Activated naive CD4-positive, alpha-beta T cell treated with anti-CD3 and anti-CD28 coated beads, Interleukin-2, amount 50 U/mL, for 16 hours (primary cell): ENCODE measurements at places on chromosomes 7 and 10.

DNA sequence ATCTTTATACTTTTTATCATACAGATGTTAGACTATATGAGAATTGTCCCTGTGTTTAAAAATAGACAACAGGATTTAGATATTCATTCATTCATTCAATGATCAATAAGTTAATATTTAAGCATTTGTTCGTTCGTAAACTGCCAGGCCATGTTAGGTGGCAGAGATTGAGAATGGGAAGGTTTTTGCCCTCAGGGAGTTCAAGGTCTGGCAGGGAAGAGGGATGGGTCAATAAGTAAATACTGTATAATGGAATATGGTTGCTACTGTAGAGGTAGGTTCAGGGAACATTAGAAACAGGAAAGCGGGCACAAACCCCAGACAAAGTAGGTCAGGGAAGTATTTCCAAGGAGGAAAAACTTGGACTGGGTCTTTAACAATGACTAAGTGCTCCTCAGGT lies 64.6 kb downstream of the SEM1 start:
- no peak for DNase-seq

GRCh38 chr10:339038-339391 lies 203.8 kb downstream of the ZMYND11 start:
- no peak for DNase-seq

DNA sequence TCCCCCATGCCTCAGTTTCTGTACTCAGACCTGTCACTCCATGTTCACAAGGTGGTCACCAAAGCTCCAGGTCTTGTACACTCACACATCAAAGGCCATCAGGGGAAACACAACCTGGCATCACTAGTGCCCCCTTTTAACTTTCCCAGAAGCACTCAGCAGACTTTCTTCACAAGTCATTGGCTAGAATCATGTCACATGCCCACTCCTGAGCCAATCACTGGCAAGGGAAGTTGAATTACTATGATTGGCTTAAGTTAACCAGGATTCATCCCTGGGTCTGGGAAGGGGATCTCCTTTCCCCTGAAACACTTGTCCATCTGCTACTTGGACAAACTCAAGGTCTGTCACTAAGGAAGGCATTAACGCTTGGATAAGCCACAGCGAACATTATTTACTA lies 193.8 kb upstream of the PLXNA4 start:
- DNase-seq, result no peak

DNA sequence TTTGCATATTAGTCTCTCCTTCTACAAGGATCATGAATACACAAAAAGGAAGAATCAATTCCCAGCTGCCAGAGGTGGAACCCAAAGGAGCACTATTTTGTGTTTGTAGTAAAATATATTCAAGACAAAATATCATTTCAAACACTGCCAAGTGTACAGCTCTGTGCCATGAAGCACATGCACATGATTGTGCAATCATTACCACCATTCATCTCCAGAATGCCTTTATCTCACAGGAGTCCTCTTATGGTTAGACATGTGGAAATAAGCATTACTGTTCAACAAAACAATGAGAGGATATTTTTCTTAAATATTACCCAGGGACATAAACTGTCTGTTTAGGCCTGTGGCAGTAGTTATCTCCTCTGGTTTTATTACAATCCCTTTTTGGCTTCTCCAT lies 151.4 kb upstream of the PPP1R3A start:
- no peak for DNase-seq

DNA sequence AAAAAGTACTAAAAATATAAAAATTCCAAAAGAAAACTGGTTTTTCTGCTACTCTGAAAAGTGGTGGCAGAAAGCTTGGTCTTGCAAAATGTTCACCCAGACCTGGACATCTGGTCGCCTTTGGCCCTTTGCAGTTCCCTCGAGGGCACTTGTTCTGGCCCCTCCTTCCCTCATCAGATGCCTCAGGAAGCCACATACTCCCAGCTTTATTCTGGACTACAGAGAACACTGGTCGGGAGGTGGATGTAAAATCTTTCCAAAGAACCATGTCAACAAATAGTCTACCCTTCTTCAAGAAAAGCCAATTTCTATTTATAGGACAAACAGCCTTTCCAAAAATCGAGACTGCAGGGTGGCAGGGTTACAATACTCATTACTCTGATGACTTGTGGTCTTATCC lies 726.1 kb downstream of the TNS3 start:
- no peak for DNase-seq

GRCh38 chr7:107194052-107194451 lies 25.2 kb downstream of the HBP1 start:
- DNase-seq, result no peak

GRCh38 chr7:68504716-68505115 lies 1093.6 kb upstream of the AUTS2 start:
- DNase-seq, result no peak

DNA sequence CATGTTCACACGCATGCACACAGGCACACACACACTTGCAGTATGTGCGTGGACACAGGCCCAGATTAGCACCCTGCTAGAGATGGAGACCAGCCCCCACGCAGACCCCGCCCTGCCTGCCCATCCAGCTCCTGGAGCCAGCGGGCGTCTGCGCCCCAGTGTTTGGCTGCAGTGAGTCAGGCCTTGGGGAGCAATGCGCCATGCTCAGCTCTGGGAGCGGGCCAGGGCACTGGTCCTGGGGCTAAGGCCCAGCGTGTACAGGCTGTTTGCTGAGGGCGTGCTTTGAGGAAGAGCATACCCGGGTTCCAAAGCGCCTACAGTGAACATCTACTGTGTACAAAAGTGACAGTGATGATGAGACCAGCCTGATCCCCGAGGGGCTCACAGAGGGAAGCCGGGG lies 16.0 kb upstream of the ELFN1 start:
- no peak for DNase-seq

- no peak for DNase-seq
Observed at GRCh38 chr10:18303851-18304801, 163.9 kb downstream of the CACNB2 start.

DNA sequence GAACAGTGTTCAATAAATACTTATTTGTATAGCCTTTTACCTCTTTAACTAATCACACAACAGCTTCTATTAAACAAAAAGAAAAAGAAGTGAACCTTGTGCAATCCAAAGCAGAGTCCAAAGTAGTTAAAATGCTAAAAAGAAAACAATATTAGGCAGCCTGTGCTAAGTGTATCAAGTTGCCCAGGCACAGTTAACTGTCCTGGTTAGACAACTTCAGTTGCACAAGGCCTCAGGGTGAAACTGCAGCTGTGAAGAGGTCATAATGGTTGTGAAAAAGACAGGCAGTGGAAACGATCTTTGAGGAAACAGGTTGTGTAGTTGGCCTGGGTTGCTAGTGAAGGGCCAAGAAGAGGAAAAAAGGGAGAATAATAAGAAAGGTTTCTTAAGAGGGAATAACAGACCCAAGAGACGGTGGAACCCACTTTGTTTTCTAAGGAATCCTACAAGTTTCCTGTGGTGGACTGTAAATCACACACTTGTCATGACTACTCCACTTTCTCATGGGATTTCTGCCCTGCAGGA lies 6.0 kb upstream of the CROT start:
- no peak for DNase-seq

DNA sequence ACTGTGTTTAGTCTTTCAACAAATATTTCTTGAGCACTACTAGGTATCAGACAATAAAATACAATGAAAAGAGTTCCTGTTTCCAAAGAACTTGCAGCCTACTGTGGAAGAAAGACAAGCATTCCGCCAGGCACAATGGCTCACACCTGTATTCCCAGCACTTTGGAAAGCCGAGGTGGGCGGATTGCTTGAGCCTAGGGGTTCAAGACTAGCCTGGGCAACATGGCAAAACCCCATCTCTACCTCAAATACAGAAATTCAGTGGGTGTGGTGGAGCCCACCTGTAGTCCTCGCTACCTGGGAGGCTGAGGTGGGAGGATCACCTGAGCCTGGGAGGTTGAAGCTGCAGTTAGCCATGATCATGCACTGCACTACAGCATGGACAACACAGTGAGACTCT lies 6.1 kb downstream of the SVOPL start:
- DNase-seq, result no peak

DNA sequence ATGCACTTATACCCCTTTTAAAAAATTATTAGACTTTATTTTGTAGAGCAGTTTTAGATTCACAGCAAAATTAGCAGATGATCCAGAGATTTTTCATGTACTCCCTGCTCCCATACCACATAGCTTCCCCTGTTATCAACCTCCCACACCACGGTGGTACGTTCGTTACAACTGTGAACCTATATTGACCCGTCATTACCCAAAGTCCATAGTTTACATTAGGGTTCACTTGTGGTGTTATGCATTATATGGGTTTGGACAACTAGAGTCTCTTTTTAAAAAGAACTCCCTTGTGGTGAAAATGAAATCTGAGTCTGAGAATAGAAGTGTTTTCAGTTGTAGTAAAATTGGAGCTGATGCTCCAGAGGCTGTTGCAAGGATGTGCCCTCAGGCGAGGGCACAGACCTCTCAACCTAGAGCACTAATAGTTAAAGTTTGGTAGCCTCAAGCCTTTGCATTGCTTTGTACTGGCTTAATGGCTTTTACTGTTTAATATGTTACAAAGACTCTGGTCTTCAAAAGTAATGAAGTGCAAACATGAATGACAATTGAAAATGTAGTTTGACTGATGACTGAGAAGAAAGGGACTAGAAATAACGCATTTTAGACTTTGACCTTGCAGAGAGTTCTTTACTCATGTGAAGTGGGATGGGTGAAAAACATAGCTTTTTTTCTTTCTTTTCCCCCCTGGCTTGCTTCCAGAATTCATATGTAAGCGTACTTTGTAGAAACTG lies 30.6 kb upstream of the CSTF2T start:
- no peak for DNase-seq

DNA sequence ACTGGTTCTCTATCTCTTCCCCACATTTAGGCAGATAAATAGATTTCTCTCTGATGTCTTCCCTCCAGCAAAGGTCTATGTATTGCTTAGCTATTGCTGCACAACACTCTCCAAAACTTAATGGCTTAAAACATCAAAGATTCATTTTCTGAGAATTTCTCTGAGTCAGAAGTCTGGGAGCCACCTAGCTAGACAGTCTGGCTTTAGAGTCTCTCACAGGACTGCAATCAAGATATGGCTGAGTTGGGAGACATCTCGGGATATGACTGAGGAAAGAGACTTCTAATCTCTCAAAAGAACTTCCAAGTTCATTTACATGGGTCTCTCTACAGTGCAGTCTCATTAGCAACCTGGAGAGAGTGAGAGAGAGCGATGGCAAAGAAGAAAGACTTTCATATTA lies 553.6 kb upstream of the GHITM start:
- DNase-seq, result no peak

GRCh38 chr7:2192831-2193534 lies 39.8 kb downstream of the MAD1L1 start:
- no peak for DNase-seq

- no peak for DNase-seq
Observed at GRCh38 chr7:28774261-28774988, 183.7 kb downstream of the TRIL start.

DNA sequence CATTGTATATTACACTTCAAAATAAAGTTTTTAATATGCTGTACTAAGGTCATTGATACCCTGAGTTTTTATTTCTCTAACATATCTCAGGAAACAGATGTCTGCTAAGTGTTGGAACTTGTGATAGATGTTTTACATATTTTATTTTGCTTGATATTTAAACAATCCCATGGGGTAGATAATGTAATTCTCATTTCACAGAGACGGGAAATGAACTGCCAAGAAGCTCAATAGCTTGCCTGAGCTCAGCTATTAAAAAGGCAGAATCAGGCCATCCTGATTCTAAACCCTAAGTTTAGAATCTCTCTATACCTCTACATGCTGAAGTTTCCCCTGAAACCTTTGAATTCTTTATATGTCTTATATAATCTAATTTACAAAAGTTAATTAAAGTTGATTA lies 126.3 kb downstream of the LRRC18 start:
- DNase-seq, result no peak

GRCh38 chr7:93298671-93299070 lies 66.5 kb downstream of the VPS50 start:
- DNase-seq, result no peak

- no peak for DNase-seq
Observed at GRCh38 chr7:7565746-7566650, 686 bp upstream of the MIOS start.
